Stimulated activated CD4-positive, alpha-beta T cell treated with anti-CD3 and anti-CD28 coated beads, Interleukin-1b, Interleukin-23, amount 100 ng/mL, for 1 hour (primary cell): ENCODE measurements at places on chromosomes 2 and 18.

DNA sequence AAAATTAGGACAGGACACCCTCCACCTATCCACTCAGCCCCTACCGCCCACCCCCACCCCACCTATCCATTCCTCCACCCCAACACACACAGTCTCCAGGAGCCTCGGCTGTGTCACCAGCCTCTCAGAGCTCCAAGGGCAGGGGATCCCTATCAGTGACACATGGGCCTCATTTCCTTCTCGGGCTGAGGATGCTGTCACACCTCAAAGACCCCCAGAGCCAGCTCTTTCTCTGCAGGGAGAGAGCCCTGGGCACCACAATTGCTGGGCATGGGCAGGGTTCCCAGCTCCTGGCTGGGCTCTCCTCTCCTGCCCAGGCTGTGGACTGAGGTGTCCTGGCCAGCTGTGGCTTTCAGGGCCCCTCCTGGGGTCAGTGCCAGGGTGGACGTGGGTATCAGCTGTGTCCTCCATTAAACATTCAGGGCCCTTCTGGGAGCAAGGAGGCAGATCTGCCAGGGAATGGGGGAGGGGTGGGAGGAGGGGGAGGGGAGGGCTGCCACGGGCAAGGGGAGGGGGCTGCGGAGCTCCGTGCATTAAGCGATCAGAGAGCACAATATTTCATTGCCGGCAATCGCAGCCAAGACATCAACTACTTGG, 14.3 kb upstream of the ECEL1 start:
- no peak for DNase-seq

DNA sequence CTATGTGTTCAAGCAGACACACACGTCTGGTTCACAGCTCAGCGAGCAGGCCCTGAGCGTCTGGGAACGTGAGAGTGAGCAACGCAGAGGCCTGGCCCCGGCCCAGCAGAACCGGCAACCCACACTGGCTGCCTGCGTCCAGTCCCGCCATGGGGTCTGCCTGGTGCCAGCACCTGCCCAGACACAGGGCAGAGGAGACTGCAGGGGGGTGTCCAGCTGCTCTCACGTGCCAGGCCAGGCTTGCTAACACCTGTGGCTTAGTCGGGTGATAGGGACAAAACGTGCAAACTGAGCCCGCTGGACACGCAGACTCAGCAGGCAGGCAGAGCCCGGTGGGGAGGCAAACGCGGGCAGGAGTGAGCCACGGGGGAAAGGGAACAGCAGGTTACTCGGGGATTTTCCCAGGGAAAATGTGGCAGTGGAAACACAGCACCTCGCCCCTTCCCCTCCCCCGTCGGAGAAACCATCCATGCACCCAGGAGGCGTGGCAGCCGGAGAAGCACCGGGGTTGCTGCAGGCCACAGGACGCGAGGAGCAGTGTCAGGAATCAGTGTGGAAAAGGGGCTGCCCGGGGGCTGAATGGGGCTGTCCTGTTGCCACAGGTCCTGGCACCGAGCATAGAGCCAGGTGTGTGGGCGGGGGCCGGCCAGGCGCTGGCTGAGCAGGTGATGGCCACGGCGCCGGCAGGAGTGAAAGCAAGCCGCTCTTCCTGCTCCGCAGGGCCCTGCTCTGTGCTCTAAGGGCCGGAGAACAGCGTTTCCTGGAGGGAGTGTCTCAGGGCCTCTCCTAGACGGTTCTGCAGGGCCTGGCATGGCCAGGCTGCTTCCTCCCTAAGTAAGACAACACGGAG, 154.7 kb downstream of the HDAC4 start:
- DNase-seq, result no peak

- no peak for DNase-seq
Observed at GRCh38 chr2:9199716-9200632, 6.6 kb upstream of the ASAP2 start.

DNA sequence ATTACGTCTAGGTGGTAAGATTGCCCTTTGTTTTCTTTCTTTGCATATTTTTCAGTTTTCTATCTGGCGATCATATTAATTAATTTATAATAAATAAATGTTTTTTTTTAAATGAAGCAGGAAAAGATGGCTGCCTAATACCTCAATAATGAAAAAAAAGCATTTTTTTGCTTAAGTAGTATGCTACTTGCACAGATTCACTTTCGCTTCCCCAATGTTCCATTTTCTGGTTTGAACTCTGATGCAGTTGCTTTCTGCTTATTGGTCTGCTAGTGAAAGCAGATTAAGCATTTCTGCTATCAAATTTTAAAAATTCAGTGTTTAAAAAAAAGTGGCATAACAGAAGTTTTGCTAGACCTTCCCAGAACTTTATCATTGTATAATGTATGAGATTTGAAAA, 11.9 kb upstream of the TMEM182 start:
- no peak for DNase-seq

DNA sequence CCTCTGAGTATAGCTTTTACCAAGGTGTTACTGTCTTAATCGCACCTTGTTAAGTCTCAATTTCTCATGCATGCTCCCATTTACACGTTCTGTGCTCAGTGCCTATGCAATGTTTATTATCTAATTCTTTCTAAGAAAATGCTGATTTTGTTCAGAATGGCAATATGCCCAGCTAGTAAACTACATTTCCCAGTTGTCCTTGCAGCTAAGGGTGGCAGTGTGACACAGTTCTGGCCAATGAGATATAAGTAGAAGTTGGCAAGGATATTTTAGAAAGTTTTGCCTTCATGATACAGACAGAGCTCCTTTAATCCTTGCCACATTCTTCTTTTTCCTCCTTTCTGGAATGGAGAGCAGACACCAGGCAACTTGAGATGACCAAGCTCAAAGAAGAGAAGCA, 45.3 kb downstream of the POLE4 start:
- DNase-seq, result no peak

DNA sequence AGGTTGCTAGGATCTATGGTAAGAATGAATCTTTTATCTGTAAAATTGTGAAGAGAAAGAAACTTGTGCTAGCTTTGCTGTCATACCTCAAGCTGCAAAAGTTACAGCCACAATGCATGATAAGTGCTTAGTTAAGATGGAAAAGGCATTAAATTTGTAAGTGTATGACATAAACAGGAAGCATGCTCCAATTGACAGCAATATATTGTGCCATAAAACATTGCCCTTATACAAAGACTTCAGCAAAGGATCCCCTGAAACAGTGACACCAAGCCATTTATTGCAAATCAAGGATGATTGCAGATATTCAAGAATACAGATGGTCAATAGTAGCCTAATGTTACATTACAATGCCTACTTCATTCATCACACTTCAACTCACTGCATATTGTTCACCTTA, 283.1 kb downstream of the CPS1 start:
- DNase-seq, result no peak

- DNase-seq, result no peak
Observed at GRCh38 chr2:38181806-38182491, 106.0 kb upstream of the CYP1B1 start.

DNA sequence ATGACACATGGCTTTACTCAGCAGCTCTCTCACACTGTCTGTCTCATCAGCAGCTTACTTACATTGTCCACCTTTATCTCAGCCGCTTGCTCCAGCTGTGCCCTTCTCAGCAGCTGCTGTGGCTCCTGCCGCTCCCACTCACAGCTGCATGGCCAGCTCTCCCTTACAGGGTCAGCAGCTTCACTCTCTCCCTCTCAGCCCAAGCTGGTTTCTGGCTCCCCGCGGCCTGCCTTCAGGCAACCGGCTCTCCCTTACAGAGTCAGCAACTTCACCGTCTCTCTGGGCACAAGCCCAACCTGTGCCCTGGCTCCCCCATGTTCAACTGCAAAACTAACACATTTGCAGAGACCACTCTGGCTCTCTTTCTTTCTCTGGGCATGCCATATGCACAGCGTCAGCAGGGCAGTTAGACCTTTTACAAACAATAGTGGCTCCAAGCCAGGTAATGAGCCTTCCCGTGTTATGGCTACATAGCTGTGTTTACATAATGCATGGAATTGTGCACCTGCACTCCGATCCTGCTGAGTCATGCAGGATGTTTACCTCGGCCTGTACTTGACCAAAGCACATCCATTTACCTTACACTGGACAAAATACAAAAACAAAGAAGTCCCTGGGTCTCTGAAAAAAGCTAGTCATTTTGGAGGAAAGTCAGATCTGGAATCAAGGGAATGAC, 167.3 kb downstream of the DOK6 start:
- no peak for DNase-seq

DNA sequence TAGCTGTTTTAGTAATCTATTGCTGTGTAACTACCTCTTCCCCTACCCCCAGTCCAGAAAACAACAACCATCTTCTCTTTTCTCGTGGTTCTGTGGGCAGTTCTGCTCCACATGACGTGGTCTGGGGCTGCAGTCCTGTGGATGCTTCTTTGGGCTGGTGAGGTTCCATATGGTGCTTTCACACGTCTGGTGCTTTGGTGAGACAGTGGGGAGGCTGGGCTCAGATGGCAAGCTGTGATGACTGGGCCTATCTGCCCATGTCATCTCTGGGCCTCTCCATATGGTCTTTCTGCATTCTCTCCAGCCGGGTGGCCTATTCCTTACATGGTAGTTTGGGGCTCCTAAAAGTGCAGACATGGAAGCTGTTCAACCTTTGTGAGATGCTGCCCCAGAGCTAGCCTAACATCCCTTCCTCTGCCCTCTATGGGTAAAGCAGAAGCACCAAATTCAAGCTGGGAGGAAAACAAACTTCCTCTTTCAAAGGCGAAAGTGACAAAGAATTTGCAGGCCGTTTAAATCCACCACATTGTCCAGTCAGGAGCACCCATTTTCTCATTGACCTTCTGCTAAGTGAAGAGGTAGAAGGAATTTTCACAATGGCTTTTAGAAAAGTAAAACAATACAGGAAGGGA, 68.3 kb upstream of the IL1R1 start:
- DNase-seq, result no peak

DNA sequence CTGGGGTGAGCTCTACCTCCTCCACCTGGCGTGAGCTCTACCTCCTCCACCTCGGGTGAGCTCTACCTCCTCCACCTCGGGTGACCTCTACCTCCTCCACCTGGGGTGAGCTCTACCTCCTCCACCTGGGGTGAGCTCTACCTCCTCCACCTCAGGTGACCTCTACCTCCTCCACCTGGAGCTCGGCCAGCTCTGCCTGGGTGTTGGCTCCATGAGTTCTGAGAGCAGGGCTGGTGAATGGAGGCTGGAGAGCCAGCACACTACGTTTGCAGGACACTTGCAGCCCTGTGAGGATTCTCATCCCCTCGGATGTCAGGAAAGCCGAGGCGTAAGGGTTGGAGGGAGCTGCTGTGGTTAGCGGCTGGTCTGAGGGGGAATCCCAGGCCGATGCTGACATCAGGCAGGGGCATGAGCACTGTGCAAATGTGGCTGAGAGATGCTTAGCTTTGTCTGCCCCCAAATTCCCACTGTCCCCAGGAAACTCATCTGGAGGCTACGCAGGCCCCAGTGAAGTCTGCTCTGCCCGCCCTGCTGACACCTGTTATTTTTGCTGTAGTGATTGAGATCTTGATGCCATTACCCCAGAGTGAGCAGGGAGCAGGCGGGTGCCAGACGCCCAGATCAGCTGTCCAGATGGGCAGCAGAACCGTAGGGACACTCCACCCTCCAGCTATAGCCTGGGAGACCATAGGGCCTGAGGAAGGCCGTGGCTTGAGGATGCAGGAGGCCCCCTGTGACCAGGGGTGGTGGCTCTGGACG, 3.3 kb downstream of the CROCC2 start:
- DNase-seq, result no peak

GRCh38 chr2:33518929-33519328, 42.5 kb downstream of the RASGRP3 start:
- no peak for DNase-seq

GRCh38 chr18:10580215-10580614, 54.4 kb downstream of the NAPG start:
- no peak for DNase-seq
